A549 (cell line): ENCODE measurements at places on chromosomes 12 and 14.
A peak's percentile ranks its signal among the peaks of the same experiment; 100 is the strongest.

GRCh38 chr12:85641796-85642195, 194.4 kb downstream of the RASSF9 start:
- no peak for DNase-seq

DNA sequence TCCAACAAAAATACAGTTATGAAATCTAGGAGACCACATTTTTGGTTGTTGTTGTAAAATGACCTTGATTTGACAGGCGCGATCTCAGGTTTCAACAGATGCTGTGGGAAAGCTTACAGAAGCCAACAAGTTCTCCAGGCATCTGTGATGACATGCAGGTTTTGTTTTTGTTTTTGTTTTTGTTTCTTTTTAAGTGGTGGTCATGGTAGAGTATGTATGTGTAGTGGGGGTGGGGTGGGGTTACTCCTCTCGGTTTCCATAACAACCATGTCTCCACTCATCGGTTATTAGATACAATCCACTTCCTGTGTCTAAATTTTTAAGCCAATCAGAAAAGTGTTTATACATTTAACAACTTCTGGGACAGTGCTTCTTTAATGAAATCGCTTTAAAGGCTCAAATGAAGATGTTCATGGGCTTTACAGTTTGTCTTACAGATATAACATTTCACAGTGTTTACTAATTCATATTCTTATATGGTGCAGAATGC, 199.9 kb upstream of the FOXN3 start:
- no peak for DNase-seq

DNA sequence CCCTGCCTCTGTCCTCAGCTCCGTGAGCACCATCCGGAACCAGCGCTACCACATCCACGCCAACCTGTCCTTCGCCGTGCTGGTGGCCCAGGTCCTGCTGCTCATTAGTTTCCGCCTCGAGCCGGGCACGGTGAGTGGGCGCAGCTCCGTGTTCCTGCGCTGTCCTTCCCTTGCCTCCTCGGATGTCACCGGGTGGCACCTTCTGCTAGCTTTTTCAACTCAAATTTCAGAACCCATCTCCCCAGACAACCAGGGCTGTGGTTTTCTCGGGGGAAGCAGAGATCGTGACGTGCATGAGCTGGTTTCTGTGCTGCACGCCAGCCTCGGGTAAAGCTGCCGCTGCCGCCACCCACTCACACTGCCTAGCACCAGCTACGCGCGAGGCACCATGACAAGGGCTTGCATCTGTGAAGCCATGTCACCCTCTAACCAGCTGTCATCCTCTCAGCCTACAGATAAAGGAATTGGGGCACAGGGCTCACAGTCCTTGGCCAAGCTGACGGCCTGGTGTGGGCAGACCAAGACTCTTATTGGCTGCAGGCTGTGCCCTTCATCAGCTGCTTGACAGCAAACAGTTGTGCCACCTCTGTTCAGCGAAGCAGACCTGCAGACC, 152.1 kb downstream of the ADGRD1 start:
- no peak for DNase-seq

GRCh38 chr14:92389598-92390158, 66.7 kb downstream of the SLC24A4 start:
- DNase-seq, result no peak

DNA sequence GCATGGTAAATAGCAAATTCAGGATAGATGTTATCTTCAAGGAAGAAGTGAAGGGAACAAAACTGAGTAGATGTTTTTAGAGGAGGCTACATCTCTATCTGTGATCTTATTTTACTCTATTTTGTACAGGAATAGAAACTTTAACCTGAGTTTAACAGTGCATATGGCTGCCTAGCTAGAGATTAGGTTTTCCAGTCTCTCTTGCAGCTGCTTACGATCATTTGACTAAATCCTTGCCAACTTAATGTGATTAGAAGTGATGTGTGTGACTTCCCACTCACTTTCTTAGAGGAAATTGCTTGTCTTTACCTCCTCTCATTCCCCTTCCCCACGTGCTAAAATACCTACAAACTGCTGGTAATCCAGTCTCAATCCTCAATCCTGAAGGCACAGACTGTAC, 26.5 kb upstream of the SLC15A5 start:
- DNase-seq, result no peak

GRCh38 chr12:41850046-41850445, 294.6 kb downstream of the GXYLT1 start:
- DNase-seq, result no peak

DNA sequence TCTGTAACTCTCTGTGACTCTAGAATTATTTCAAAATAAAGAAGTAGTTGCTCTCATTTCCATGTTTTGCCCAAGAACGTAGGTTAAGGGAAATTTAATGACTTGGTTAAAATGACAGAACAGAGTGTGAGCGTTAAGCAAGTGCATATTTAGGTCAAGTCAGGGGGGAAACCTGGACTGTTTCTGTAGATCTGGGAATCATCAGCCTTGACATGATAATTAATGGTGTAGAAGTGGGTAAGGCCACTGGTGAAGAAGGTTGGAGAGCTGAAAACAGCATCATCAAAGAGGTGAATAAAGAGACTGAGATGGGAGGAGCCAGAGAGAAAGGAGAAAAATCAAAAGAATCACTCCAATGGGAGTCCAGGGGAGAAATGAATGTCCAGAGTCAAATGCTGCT, 49.4 kb upstream of the STK38L start:
- DNase-seq, result no peak

GRCh38 chr14:39122330-39123138, 8.4 kb downstream of the GEMIN2 start:
- no peak for DNase-seq

GRCh38 chr12:123761841-123762714, at the start of gene DNAH10:
DNAH10 (plus strand) TSS chr12:123762301; CDS start chr12:123762337, 36 bp downstream.
- no peak for DNase-seq

- DNase-seq, result peak; percentile 86
Observed at GRCh38 chr12:124992874-124993625, 395 bp upstream of the BRI3BP start.

GRCh38 chr14:68622856-68623255, 170.0 kb downstream of the ZFP36L1 start:
- DNase-seq, result no peak

DNA sequence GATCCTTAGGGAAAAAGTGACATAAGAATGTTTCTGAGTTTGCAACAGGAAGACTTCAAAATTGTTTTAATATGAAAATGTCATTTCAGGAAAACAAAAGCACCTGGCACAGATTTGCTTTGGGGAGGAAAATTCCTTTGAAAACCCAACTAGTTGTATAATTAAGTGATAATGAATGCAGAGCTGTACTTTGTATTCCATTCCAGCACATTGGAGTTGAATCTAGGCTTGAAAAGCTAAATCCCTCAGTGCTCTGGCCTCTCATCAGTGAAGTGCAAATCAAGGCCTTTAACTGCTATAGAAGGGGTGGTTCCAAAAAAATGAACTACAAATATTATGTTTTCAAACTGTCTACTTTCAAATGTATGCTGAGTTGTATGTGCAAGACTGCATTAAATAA, 19.6 kb upstream of the C12orf42 start:
- no peak for DNase-seq

GRCh38 chr12:40701756-40702155, 9.5 kb downstream of the CNTN1 start:
- DNase-seq, result no peak

- no peak for DNase-seq
Observed at GRCh38 chr14:61965030-61965745, 203.0 kb downstream of the SNAPC1 start.

GRCh38 chr14:30270200-30271161, 288.5 kb upstream of the G2E3 start:
- peak; percentile 41 for DNase-seq

- no peak for DNase-seq
Observed at GRCh38 chr14:87873741-87874140, 119.2 kb downstream of the GALC start.

GRCh38 chr14:94112513-94113063, 2.1 kb downstream of the IFI27 start:
- no peak for DNase-seq

- no peak for DNase-seq
Observed at GRCh38 chr12:568486-568885, 94.8 kb downstream of the NINJ2 start.

- DNase-seq, result no peak
Observed at GRCh38 chr12:47942614-47943225, 20.7 kb upstream of the TMEM106C start.

DNA sequence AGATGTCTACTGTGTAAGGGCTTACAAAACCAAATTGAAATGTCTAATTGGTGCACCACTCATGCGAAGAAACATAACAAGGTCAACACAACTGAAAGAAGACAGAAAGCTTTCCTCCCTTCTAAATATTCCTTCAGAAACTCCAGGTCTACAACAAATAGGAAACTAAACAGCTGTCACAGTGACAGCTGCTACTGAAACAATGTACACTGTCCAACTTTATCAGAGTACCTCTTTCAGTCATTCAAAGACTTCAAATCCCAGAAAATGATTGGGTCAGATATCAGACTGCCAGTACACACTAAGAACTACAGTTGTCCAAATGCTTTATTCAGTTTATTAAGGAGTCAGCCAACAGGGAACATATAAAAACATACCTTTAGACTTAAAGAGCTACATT, 35.2 kb downstream of the CEP128 start:
- no peak for DNase-seq

GRCh38 chr14:87017335-87017734, 975.6 kb downstream of the GALC start:
- no peak for DNase-seq

DNA sequence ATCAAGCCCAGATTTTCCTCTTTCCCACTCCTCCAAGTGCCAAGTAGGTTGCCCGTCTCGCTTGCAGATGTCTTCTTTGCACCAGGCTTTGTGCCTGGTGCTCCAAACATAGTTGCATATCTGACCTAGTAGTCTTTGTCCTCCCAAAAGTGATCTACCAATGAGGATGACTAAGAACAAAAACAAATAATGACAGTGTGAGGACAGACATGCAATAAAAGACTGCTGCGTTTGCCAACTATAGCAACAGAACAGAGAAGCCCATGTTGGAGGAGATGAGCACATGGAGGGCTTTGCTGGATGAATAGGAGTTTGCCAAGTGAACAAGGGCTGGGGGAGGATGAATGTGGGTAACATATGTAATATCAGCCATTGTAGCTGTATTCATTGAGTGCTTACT, 15.6 kb downstream of the DTX1 start:
- no peak for DNase-seq

DNA sequence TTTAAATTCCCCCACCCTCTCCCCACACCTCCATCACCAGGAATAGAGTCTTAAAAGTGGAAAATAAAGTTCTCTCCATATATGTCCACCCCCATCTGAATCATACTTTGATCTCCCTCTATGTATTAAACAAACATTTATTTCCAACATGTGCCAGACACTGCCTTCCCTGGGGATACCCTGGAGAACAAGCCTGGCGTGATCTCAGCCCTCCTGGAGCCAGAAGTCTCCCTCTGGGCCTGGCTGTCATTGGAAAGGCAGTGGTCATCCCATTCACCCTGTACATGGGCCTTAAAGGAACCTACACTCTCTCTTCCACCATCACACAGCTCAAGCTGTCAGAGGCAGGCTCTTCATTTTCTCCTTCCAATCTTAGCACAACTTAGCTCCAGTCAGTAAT, 143.6 kb downstream of the EMP1 start:
- peak; percentile 51 for DNase-seq

DNA sequence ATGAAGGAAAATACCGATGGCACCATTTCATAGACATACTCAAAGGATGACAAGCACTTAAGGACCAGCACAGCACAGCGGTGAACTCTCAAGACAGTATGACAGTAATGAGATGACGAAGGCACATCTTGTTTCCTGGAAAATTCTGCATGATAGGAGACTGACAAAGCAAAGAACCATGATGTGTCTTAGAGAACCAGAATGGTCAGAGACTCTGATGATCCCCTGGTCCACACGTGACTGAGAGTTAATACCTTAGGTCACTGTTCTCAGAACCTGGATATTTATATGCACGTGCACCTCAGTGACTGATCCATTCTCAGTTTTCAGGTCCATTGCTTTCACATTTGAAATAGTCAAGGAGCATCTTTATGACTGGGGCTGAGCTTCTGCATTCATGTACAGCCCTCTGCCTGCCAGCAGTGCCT, 35.3 kb downstream of the PROX2 start:
- no peak for DNase-seq

DNA sequence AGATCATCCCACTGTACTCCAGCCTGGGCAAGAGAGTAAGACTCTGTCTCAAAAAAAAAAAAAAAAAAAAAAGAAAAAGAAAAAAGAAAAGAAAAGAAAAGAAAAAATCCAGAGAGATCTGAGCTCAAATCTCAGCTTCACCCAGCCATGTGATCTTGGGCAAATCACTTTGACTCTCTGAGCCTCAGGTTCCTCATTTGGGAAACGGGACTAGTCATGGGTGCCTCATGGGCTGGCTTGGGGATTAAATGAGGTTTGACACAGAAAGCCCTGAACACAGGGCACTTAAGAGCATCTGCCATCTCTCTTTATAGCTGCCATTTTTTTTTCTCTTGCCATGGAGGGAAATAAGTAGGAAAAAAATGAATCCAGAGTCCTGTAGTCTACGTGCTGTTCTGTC, 86.2 kb upstream of the MYL2 start:
- no peak for DNase-seq

- no peak for DNase-seq
Observed at GRCh38 chr12:128791395-128792322, 32.1 kb downstream of the SLC15A4 start.

- no peak for DNase-seq
Observed at GRCh38 chr12:78090266-78090665, 259.6 kb downstream of the NAV3 start.

- no peak for DNase-seq
Observed at GRCh38 chr12:29304388-29304787, 76.6 kb downstream of the ERGIC2 start.

- DNase-seq, result no peak
Observed at GRCh38 chr12:41972598-41972997, 172.1 kb downstream of the GXYLT1 start.

DNA sequence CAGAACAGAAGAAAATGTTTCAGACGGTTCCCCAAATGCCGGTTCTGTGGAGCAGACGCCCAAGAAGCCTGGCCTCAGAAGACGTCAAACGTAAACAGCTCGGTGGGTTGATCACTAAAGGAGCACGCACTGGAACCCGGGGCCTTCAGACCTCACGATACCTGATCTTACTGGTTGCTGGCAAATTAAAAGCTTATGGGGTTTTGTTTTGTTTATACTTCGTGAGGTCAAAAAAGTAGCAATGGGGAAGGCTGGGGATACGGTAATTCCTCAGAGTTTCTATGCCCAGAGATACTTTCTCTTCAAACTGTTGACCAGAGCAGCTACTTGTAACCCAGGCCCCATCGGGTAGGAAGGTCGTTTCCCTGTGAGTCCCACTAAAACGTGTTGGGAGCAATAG, 1.7 kb downstream of the CDKN1B start:
- DNase-seq, result peak; percentile 39

DNA sequence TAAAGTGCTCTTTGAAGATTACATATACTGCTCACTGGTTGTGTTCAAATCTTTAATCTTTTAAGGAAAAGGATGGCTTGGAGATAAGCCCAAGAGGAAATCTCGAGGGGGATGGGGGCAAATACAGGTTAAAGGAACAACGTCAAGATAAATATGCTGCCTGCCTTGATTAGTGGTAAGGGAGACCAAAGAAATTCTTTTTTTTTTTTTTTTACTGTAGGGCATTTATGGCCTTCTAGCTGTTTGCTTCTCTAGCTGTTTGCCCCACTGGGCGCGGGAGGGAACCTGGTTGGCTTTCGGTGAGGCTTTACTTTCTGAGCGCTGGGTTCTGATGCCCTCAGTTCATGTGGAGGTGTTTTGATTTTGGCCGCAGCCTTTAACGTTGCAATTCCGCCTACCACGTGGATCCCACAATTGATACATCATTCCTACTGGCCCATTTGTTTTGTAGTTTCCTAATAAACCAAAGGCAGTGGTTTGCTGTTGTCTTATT, 5.7 kb downstream of the CCND2 start:
- no peak for DNase-seq
